ENCODE measurements at places on chromosomes 2 and 18.

DNA sequence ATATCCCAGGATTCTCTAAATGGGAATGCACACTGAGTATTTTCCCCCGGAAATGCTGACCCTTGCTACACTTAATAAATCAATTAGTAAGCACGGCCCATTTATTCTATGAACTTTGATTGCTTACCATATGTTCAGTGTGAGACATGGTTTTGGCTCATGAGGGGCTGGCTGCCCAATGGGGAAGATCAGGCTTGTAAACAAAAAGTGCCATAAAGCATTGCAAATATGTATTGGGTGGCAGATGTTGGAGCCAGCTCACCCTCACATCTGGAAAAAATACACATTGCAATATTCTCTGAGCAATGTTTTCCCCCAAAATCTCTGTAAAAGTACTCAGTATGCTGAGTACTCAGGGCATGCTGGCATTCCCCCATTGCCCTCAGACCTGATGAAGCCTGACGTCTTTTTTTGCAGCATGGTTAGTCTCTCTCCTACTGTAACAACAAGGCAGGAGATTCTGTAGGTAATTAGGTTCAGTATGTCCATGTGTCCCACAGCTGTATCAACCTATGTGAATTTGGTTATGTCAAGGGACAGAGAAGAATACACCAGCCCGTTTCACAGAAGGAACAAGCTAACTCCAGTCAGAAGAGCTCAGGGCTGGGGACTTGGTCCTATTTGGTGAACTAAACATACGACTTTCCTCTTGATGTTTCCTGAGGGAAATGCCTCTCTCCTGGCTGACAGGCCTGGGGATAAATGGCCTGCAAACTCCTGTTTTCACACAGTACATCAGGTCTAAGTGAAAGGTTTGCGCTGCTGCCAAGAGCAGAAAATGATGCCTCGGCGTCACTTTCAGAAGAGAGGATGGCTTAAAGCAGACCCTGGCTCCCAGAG is 202.4 kb downstream of the INSIG2 start:
- peak; percentile 52 for DNase-seq

- DNase-seq = no peak
Measured at GRCh38 chr18:6624661-6625311, 104.7 kb upstream of the ARHGAP28 start.

DNA sequence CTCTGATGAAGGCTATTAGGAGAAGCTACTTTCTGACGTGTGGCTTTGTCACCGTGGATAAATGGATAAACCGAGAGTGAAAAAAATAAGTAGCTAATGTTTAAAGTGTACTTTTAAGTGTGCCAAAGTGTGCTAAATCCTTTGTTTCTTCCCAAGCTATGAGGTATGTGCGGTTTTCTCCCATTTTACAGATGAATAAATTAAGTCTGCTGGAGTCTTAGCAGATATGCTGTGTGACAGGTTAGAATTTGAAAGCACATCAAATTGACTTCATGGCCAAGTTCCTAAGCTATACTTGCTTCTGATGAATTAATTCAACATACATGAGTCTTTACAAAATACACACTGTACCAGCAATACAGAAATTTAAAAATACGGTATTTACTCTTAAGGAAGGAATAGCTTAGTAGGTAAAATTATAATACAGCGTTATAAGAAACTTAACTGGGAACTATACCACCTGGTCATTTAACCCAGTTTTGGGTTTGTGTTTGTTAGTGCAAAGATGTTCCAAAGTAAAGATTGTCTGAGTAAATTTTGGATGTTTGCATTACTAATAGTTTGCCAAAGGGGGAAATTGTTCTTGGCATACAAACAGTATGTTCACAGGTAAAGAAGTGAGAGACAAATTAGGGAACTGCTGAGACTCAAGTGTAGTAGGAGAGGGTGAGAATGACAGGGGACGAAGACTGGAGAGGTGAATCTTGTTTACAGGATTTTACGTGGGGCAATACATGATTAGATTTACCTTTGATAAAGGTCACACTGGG is 1.4 kb downstream of the AGPS start:
- DNase-seq = no peak

- DNase-seq = no peak
Measured at GRCh38 chr2:42841344-42841743, 49.0 kb upstream of the HAAO start.

- DNase-seq = no peak
Measured at GRCh38 chr2:106537791-106538191, 50.6 kb downstream of the CD8B2 start.

- no peak for DNase-seq
Measured at GRCh38 chr2:190996947-190997346, 17.0 kb downstream of the STAT1 start.

Data from spinal cord (tissue), 10 donors.